ENCODE measurements at places on chromosomes 4 and X. TPM values are rescaled to one million over a fixed set of nuclear protein-coding genes. Genes with fewer than 3 reads are reported as not detected.

ZFYVE28 gene
- total RNA-seq, result 5.3 TPM

DNA sequence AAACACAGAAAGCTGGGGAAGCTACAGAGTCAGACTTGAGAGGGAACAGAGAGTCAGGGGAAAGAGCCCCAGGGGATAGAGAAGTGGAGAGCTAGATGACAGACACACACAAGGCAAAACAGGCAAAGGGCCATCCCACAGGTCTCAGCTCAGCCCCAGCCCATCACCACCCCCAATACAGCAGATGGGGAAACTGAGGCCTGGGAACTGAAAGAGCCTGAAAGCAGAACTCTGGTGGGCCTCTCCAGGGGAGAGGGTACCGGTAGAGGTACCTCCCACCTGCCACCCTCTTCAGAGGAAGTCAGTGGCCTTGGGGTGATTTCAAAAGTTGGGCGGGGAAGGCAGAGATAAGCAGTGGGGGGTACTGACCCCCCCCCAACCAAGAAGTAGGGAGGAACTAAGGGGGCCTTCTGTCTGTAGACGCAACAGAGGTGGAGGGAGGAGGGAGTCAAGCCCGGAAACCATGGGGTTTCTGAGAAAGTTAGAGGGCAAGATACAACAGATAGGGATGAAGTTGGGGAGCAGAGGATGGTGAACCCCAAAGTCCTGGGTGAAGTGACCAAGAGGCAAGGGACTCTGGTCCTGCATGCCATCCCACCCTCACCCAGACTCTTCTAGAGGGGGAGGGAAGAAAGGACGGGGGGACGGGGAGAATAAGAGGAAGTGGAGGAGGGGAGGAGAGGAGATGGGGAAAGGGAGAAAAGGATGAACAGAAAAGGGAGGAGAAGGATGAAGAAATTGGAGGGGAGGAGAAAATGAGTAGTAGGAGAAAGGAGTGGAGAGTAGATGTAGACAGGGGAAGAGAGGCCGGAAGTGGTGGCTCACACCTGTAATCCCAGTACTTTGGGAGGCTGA lies 3.2 kb downstream of the GATA1 start:
- peaks cover 1% of the 10 kb centered on the region for H3K27me3 ChIP-seq
- no peak for DNase-seq
- H3K4me3 ChIP-seq, result no peak overlapping the region
- no peak overlapping the region for H3K27ac ChIP-seq
- no peaks in the 10 kb centered on the region for H3K36me3 ChIP-seq
- peaks cover 10% of the 10 kb centered on the region for H3K4me1 ChIP-seq

ARHGEF38 gene
- not detected for total RNA-seq

GRCh38 chr4:88104902-88105610 lies 53.4 kb downstream of the ABCG2 start:
- peaks cover 4% of the 10 kb centered on the region for H3K4me1 ChIP-seq
- no peaks in the 10 kb centered on the region for H3K36me3 ChIP-seq
- H3K4me3 ChIP-seq, result no peak overlapping the region
- no peak for DNase-seq
- H3K27ac ChIP-seq, result no peak overlapping the region

DNA sequence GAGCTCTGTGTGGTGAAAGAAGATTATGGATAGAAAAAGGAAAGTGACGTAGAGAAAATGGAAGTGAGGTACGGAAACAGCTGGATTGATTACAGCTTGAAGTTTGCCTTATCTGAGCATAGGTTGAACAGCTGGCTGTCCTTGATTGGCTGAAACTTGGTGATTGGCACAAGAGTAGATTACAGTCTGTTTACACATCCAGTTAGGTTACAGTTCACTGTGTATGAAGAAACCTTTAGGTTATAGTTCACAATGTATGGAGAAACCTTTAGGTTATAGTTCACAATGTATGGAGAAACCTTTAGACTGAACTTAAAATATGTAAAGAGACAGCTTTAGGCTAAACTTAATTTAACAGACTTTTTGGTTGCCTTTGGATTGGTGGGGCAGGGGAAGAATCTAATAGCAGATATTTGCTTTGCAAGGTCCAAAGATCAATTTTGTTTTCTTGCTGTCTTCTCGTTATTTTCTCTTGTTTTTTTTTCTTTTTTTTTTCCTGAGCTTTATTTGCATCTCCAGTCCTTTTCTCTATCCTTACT lies 15.6 kb upstream of the ART3 start:
- H3K27ac ChIP-seq, result no peak overlapping the region
- no peak overlapping the region for H3K4me3 ChIP-seq
- H3K4me1 ChIP-seq, result peaks cover 57% of the 10 kb centered on the region
- no peaks in the 10 kb centered on the region for H3K36me3 ChIP-seq
- no peak for DNase-seq

KLHL4 gene
- not detected for total RNA-seq

- DNase-seq, result no peak
- H3K27ac ChIP-seq, result no peak overlapping the region
- H3K36me3 ChIP-seq, result no peaks in the 10 kb centered on the region
Measured at GRCh38 chr4:143251348-143251747, 66.6 kb downstream of the USP38 start.

GRCh38 chr4:167032871-167033270 lies 201.4 kb downstream of the SPOCK3 start:
- no peak for DNase-seq
- no peaks in the 10 kb centered on the region for H3K27me3 ChIP-seq
- no peak overlapping the region for H3K4me3 ChIP-seq
- H3K4me1 ChIP-seq, result no peaks in the 10 kb centered on the region
- no peaks in the 10 kb centered on the region for H3K36me3 ChIP-seq

NDNF gene
- not detected for total RNA-seq

XPNPEP2 gene
- total RNA-seq, result 0.21 TPM

SLITRK4 gene
- total RNA-seq, result not detected

NEUROG2 gene
- total RNA-seq, result not detected

- H3K27me3 ChIP-seq, result no peaks in the 10 kb centered on the region
- no peak for DNase-seq
- no peak overlapping the region for H3K4me3 ChIP-seq
Measured at GRCh38 chr4:101806914-101807313, 16.4 kb downstream of the BANK1 start.

DNA sequence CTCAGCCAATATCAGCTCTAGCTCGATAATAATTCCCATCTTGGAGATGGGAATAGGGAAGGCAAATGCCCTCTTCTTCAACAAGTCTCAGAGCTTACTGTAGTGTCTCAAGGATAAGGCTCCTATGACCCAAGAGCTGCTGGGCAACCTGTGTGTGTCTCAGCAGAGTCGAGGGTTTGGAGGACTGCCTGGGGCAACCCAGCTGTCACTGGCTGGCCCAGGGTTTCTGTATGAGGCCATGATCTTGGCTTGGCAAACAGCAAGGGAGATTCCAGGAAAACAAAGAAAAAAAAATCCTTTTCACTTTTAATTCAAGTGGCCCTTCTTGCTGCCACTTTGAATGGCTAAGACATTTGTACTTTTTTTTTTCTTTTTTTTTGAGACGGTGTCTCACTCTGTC lies 34.4 kb downstream of the TMSB4X start:
- H3K36me3 ChIP-seq, result no peaks in the 10 kb centered on the region
- peaks cover 74% of the 10 kb centered on the region for H3K4me1 ChIP-seq
- no peak overlapping the region for H3K27ac ChIP-seq
- no peaks in the 10 kb centered on the region for H3K27me3 ChIP-seq

DNA sequence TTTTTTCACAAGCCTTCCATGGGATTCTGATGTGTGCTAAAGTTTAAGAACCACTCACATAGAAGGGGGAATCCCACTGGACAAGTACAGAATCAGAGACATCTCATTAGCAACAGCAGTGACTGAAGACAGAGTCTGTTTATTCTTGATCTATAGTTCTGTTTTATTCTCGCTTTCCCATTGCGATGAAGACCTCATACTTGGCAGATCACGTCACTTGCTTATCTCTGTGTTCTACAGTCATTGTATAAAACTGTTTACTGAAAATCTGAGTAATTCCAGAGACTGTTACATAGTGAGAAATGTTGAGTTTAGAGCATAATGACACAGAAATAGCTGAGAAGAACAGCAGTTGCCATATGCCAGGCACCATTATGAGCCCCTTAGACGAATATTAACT lies 185.5 kb downstream of the PTTG2 start:
- no peak for DNase-seq
- no peak overlapping the region for H3K27ac ChIP-seq
- H3K36me3 ChIP-seq, result no peaks in the 10 kb centered on the region
- no peak overlapping the region for H3K4me3 ChIP-seq

REELD1 gene
- not detected for total RNA-seq

H2BW2 gene
- total RNA-seq, result not detected

GRCh38 chrX:102723456-102723855 lies 2.9 kb downstream of the GPRASP3 start:
- no peak for DNase-seq
- H3K4me3 ChIP-seq, result no peak overlapping the region
- no peak overlapping the region for H3K27ac ChIP-seq
- no peaks in the 10 kb centered on the region for H3K27me3 ChIP-seq

GRCh38 chr4:38672074-38672396 lies 8.0 kb downstream of the KLF3 start:
- no peaks in the 10 kb centered on the region for H3K27me3 ChIP-seq
- peaks cover 86% of the 10 kb centered on the region for H3K4me1 ChIP-seq
- peaks cover 3% of the 10 kb centered on the region for H3K36me3 ChIP-seq

- no peak overlapping the region for H3K4me3 ChIP-seq
- no peak overlapping the region for H3K27ac ChIP-seq
- no peaks in the 10 kb centered on the region for H3K4me1 ChIP-seq
- no peaks in the 10 kb centered on the region for H3K27me3 ChIP-seq
- no peaks in the 10 kb centered on the region for H3K36me3 ChIP-seq
Measured at GRCh38 chr4:28675582-28675981, 1814.9 kb downstream of the STIM2 start.

- no peak for DNase-seq
- H3K36me3 ChIP-seq, result no peaks in the 10 kb centered on the region
- H3K4me1 ChIP-seq, result no peaks in the 10 kb centered on the region
- no peak overlapping the region for H3K4me3 ChIP-seq
- peaks cover 7% of the 10 kb centered on the region for H3K27me3 ChIP-seq
Measured at GRCh38 chr4:47000406-47000805, 7.0 kb upstream of the GABRA4 start.

ENOX2 gene
- total RNA-seq, result 8.7 TPM

CTAG2 gene
- total RNA-seq, result not detected

GRCh38 chr4:3659131-3659530 lies 107.1 kb upstream of the ADRA2C start:
- H3K36me3 ChIP-seq, result no peaks in the 10 kb centered on the region
- H3K4me3 ChIP-seq, result no peak overlapping the region
- no peak overlapping the region for H3K27ac ChIP-seq
- no peaks in the 10 kb centered on the region for H3K4me1 ChIP-seq
- no peak for DNase-seq

- peaks cover 2% of the 10 kb centered on the region for H3K27me3 ChIP-seq
- H3K36me3 ChIP-seq, result no peaks in the 10 kb centered on the region
- H3K4me1 ChIP-seq, result peaks cover 4% of the 10 kb centered on the region
- no peak overlapping the region for H3K4me3 ChIP-seq
Measured at GRCh38 chrX:70429759-70430158, 6.6 kb downstream of the GDPD2 start.

GRCh38 chrX:18997916-18998315 lies 14.0 kb upstream of the PHKA2 start:
- no peaks in the 10 kb centered on the region for H3K27me3 ChIP-seq
- no peak overlapping the region for H3K27ac ChIP-seq
- DNase-seq, result no peak
- H3K4me1 ChIP-seq, result no peaks in the 10 kb centered on the region

DNA sequence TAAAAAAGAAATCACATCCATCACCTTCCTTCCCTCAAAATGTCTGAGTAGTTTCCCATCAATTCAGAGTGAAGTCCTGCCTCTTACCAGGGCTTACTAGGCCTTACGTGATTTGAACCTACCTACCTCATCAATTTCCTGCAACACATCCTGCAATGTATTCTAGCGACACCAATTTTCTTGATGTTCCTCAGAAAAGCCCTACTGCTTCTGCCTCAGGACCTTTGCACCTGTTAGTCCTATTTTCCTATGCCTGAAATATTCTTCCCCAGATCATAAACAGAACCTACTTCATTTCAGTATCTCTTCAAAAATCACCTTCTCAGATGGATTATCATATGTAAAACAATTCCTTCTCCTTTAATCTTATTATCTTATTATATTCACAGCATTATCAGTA lies 52.8 kb downstream of the ZAR1 start:
- H3K4me3 ChIP-seq, result no peak overlapping the region
- no peak for DNase-seq
- no peak overlapping the region for H3K27ac ChIP-seq
- H3K36me3 ChIP-seq, result peaks cover 21% of the 10 kb centered on the region
- no peaks in the 10 kb centered on the region for H3K27me3 ChIP-seq
- H3K4me1 ChIP-seq, result no peaks in the 10 kb centered on the region

CFAP47 gene
- total RNA-seq, result not detected

PCDH18 gene
- total RNA-seq, result not detected

DOK7 gene
- not detected for total RNA-seq

CABS1 gene
- not detected for total RNA-seq

DNA sequence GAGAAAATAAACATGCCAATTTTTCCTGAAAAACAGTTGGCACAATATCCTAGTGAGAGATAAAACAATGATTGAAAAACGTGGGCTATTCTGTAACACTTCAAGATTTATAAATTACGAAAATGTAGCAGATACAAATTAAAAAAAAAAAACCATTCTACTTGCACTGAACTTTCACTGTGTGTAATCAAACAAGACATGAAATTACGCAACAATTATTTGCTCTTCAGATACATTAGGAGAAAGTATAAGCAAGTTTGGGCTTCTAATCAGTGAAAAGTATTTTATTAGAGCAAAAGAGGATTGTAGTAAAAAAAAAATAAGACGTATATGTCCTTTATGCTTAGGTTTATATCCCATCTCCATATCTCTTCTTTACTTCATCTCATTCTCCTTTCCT lies 320.4 kb downstream of the SPOCK3 start:
- no peaks in the 10 kb centered on the region for H3K27me3 ChIP-seq
- no peak overlapping the region for H3K27ac ChIP-seq
- H3K4me3 ChIP-seq, result no peak overlapping the region

DNA sequence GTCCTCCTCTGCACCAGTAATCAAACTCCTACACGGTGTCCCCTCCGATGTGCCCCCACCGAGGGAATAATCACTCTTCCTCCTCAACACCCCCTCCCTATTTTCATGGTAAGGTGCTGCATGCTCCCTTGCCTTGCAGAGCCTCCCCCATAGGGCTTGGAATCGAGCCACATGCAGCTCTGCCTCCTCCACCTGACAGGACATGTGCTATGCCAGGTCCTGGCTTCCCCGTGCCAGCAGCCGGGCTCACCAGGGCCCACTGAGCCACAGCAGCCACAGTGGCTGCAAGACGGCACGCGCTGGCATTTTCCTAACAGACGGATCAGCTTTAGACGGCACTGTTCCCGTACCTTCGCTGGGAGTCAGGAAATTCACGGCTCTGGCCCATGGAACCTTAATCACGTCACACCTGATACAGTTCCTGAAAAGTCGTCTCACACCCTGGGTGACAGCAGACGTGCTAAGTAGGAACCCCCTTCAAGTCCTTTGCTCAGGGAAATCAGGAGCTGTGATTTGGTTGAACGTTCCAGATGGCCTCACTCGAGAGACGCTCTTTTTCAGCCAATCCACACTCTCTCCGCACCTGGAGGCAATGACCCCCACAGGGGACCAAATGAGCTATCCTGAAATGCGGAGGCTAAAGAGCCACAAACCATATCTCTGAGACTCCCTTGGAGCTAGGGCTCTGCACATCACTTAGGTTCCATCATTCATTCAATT lies 63.2 kb downstream of the JAKMIP1 start:
- H3K36me3 ChIP-seq, result no peaks in the 10 kb centered on the region
- no peaks in the 10 kb centered on the region for H3K27me3 ChIP-seq
- H3K27ac ChIP-seq, result no peak overlapping the region
- H3K4me3 ChIP-seq, result no peak overlapping the region

GRCh38 chr4:140499391-140499790 lies 1.3 kb upstream of the MGAT4D start:
- H3K36me3 ChIP-seq, result no peaks in the 10 kb centered on the region
- DNase-seq, result no peak
- H3K27me3 ChIP-seq, result peaks cover 44% of the 10 kb centered on the region
- H3K4me3 ChIP-seq, result no peak overlapping the region

PDLIM3 gene
- total RNA-seq, result 0.25 TPM

GRCh38 chr4:85720735-85721134 lies 245.8 kb downstream of the ARHGAP24 start:
- no peak overlapping the region for H3K4me3 ChIP-seq
- no peaks in the 10 kb centered on the region for H3K36me3 ChIP-seq
- no peaks in the 10 kb centered on the region for H3K4me1 ChIP-seq

Data from activated naive CD4-positive, alpha-beta T cell treated with anti-CD3 and anti-CD28 coated beads for 36 hours (primary cell).